ENCODE measurements at places on chromosomes 3 and 15.

DNA sequence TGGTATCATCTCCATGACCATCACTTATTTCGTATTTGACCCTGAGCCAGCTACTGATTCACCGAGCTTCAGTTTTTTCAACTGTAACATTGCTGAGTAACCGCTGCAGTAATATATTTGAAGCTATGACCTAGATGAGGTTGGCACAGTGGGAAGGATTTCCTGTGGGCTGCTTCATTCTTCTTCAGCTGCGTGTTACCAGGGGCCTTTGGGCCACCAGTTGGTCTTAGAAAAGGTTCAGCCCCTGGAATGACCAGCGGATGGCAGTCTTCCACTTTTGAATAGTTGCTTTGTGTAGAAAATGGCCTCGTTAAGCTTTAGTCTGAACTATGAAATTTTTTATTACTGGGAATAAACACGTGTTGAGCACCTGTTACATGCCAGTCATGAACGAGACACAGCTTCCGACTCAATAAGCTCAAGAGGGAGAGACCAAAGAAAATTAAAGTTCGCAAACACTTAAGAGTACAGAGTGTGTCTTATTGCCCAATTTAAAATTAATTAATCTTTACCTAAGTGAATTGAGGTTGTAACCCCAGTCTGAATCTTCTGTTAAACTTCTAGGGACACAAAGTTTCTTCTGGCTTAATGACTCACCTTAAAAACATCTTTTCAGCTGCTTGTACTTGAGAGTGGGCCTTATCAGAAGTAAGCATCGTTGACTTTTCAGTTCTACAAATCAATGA lies 57.6 kb upstream of the NR2E3 start:
- DNase-seq = peak; percentile 95

GRCh38 chr3:16961621-16962205 lies 77.0 kb downstream of the PLCL2 start:
- no peak for DNase-seq

DNA sequence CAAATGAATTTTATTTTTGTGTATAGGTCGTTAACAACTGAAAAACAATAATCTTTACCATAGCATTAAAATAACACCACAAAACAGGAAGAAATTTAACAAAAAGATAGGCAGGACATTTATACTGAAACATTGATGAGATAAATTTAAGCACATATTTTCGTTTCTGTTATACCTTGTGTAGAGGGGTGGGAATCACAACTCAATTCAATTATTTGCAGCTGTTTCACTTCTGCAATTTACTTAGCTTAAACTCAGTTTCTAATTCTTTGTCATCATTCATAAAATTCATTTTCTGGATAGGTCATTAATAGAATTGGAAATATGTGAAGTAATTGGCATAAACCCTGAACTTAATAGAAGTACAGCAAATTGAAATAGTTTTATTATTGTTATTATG lies 42.3 kb downstream of the TP63 start:
- DNase-seq = no peak

DNA sequence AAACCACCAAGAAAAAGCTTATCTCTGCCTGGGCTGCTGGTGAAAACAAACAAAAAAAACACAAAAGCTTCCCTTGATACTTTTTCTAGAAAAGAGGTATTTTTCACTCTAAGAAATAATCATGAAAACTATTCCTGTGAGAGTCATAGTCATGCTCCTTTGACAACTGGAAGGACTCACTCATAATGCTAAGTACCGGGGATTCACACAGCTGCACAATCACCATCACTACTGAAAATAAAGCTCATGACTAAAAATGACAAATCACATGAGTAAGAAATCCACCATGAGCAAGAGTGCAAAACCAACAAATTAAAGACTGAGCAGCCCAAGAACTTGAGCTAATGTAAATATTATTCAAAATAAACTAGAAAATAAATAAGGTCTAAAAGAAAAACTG lies 10.6 kb upstream of the POU1F1 start:
- DNase-seq = peak; percentile 63

- DNase-seq = no peak
Observed at GRCh38 chr3:196967412-196968232, 1.0 kb downstream of the PIGZ start.

DNA sequence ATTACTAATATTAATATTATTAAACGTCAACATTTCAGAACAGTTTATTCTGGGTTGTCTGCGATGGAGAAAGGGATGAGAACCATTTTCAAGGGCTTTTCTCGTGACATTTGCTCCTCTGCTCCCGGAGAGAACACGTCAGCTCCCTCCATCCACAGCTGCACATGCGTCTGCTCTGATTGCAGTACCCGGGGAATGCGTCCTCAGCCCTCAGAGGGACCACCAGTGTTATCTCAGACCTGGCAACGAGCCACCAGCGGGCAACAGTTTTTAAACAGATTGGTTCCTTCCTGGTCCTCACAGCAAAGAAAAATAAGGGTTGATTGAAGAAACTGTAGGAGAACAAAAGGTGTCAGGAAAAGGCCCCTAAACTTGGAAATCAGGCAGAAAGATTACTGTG lies 202.2 kb upstream of the ADAMTS9 start:
- DNase-seq = no peak

- DNase-seq = no peak
Observed at GRCh38 chr3:10518506-10519150, 13.2 kb upstream of the ATP2B2 start.

DNA sequence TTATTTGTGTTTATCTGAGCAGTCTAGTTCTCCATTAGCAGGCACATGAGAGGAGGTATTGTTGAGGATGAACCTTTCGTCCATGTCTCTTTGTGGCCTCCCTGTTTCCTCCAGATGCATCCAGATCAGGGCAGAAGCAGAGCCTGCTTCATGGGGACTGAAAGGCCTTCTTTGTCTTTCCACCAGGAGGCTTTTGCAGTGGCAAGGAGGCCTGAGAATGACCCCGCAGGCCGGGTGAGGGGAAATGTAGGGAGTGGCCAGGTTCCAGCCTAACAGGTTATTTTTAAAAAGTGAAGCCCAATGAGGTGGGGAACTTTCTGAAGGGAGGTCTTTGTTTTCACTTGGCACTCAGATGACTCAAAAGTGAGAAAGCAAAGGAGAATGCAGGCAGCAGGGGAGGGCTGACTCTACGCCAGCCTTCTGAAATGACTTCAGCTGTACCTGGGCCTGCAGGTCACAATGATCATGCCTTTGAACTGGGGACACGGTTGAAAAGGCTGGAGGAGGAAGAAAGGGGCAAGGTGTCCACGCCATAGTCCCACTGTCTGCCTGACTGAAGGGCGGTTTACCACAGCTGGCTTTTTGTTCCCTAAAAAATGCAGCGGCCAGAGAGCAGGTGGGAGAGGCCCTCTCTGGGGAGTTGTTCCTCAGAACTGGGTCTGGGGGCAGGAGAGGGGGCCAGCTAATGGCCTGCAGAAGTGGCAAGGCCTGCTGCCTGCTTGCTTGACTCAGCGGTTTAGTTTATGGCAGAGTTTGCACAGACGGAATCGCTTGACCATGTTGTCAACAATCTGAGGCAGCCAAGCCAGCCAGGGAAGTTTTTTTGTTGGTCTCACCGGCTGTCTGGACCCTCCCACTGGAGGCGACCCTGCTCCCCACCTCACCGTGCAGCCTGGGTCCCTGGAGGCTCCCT lies 28.7 kb downstream of the CMTM7 start:
- peak; percentile 63 for DNase-seq

- DNase-seq = peak; percentile 68
Observed at GRCh38 chr3:105553851-105554250, 187.1 kb downstream of the ALCAM start.

DNA sequence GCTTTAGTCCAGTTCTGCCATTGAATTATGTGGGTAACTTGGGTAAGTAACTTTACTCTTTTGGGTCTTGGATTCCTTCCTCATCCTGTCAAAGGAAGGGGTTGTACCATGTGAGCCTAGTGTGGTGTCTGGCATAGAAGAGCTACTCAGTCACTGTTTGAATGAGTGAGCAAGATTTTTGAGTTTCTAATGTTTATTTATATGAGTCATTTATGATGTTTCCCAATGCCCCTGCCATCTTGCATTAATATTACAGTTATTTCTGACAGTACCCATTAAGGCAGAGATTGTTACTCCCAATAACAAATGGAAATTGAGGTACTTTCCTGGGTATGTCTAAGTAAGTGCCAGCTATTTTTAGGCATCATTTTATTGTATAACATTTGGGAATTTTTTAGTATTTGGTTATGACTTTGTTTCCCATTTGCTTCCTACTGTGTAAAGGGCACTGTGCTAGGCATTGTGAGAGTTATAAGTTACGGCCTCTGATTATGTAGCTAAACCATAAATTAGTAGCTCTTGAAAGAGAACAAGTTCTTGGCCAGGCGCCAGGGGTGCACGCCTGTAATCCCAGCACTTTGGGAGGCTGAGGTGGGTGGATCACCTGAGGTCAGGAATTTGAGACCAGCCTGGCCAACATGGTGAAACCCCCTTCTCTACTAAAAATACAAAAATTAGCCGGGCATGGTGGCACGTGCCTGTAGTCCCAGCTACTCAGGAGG lies 23.5 kb downstream of the NR1D2 start:
- DNase-seq = peak; percentile 69

GRCh38 chr3:36147934-36148558 lies 232.3 kb upstream of the STAC start:
- DNase-seq = no peak

DNA sequence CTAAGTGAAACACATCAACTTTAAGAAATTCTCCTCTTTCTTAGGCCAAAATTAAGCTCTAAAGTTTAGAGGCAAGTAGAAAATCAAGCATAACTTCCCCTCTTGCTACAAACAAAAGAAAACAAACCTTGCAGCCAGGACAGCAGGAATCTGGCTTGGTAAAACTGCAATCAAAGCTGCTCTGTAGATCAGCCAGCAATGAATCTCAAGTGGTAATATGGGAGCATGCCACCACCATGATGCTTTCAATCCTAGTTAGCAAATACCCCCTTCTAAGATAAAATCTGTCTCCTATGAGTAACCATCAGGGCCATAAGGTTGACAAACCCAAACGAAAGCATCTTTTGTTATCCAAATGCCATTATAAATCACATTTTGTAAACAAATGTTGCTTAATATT lies 208.3 kb upstream of the PLSCR5 start:
- DNase-seq = peak; percentile 55

GRCh38 chr15:39874890-39875549 lies 45.0 kb downstream of the GPR176 start:
- no peak for DNase-seq

GRCh38 chr15:83340087-83340486 lies 55.6 kb upstream of the BNC1 start:
- no peak for DNase-seq

GRCh38 chr3:52406791-52407510 lies 38.0 kb downstream of the SEMA3G start:
- no peak for DNase-seq

DNA sequence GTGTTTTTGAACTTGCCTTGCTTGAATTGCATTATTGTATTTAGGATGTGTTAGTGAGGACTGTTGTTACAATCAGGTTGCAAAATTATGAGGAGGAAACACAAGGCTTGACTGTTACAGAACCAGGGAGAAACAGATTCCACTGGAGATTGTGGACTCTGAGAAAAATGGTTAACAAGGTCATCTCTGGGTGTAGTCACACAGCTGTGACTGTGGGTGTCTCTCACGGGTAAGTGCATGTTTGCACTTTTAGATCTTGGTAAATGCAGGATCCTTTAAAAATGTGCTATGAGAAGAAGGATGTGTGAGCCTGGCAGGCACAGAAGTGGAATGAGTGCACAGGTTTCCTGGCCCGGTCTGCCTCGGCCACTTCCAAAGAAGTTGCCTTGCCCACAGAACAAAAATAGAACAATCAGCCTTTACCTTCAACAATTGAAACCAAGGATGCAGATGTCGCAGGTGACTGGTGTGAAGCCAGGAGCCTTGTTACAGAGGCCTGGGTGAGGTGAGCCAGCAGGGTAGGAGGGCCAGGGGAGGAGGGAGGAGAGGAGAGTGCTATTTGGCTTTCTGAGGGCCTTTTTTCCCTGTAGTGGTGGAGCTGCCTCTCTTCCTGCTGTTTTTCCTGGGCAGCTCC lies 68.0 kb downstream of the ABHD5 start:
- DNase-seq = no peak

DNA sequence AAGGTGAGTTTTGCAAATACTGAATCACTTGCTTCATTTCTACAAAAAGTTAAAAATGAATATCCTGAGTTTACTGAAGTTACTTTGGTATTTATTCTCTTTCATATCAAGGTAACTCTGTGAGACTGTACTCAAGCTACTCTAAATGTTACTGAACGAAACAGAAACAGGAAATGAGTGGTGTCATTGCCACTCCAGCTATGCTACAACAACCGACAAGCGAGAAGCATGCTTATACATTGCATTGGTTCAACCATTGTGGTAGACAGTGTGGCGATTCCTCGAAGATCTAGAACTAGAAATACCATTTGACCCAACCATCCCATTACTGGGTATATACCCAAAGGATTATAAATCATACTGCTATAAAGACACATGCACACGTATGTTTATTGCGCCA lies 313.2 kb upstream of the THBS1 start:
- DNase-seq = no peak

DNA sequence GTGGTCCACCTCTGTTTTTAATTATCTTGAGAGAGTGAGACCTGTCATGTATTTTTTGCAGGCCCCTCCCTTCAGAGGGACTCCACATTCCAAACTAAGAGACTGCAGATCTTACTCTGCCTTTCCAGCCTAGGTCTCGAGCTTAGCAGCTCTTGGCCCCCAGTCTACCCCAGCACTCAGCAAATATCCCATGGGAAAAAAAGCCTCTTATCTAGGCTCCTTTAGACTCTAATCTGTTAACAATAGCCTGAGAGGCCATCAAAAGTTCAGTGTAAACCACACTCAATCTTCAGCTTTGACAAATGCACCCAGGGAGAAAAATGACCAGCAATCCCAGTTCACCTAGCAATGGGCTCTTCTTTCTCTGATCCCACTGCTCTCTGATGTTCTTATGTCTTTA lies 8.6 kb upstream of the BLM start:
- DNase-seq = no peak

DNA sequence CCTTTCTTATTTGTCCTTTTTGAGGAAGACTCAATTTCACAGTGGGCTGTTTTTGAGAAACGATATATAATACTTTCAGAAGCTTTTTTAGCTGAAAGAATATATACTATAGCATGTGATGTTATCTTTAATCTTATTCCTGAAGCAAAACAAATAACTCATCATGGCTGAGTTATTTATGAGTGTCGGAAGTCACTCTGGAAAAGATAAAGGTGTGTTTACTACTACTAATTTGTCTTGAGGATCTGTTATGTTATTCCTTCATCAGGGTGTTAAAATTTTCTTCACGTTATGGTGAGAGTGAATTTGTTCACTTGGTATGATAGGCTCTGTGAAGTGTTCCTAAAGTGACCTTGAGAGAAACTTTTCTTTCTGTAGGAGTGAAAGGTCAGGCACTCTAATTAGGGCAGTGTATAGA lies 4.7 kb downstream of the TCF12 start:
- DNase-seq = no peak
